ENCODE measurements at places on chromosomes 1 and 21.

GRCh38 chr1:70455291-70455690 lies 44.2 kb downstream of the CTH start:
- DNase-seq: no peak

GRCh38 chr1:8477166-8477982 lies 159.5 kb downstream of the SLC45A1 start:
- DNase-seq: no peak

- DNase-seq: no peak
These were observed 61.1 kb upstream of the GNG4 start for GRCh38 chr1:235710687-235711086.

- no peak for DNase-seq
These were observed 98.7 kb upstream of the PDC start for GRCh38 chr1:186559601-186560116.

DNA sequence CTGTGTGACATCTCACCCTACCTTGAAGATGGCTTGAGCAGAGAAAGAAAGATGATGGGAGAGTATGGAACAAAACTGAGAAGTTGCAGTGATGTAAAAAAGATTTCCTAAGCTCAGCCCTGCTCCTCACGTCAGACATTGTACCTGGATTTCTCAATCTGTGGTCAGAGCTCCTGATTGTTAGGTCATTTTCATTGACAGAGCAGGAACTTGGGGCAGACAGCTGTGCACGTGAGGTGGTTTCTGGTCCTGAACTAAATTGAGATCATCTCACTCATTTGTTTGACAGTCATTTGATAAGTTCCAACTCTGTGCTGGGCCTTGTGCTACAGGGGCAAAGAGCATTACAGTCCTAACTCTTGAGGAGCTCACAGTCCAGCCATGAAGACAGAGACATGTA lies 10.2 kb downstream of the TRAF3IP3 start:
- DNase-seq: no peak

- DNase-seq: no peak
These were observed 258.3 kb upstream of the ADAMTS5 start for GRCh38 chr21:27225151-27225550.

GRCh38 chr1:48889082-48889481 lies 112.4 kb upstream of the BEND5 start:
- DNase-seq: no peak

DNA sequence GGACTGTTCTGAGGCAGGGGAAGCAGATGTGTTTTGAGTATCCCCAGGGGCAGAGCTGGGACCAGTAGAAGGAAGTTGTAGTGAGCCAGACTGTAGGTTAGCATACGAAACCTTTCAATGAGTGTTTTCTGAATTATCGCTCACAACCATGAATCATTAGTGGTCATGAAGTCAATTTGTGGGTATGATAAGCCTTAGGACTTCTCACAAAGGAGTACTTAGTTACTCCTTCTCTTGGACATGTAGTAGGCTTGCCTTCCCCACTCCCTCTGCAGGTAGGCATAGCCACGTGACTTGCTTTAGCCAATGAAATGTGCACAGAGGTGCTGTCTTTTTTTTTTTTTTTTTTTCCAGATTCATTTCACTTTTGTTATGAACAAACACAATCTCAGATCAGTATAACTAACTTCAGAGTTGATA lies 23.9 kb upstream of the FAAH start:
- no peak for DNase-seq

DNA sequence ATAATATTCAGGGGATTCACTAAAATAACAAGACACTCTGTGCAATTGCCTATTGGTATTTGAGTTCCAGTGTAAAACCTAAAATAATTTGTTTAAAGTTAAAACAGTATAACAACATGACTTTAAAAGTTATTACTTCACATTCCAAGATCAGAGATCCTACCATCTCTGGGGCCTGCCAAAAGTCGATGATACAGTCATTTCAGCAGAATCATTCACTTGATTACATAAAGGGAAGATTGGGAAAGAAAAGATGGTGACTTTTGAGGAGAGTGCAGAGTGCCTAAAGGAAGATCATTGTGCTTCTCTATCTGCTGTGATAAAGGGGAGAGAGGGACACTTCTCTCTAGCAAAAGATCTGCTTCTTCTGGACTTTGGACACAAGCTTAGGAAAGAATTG lies 784.4 kb upstream of the ADGRL4 start:
- no peak for DNase-seq

DNA sequence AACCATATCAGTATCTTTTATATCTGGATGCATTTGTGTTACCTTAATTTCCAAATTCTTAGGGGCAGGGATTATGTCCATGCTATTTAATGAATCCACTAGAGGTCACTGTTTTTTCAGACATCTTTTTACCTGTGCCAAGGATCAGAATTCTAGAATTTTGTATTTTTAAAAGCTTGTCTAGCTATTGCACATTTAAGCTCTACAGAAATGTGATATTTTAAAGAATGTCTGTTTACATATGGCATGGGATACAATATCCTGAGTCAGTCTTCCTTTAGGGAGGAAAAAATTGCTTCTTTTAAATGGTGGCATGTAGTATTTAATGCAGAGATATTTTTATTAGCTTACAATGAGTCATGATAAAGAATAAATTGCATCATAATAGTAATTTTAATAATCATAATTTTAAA lies 11.3 kb downstream of the RPAP2 start:
- no peak for DNase-seq

DNA sequence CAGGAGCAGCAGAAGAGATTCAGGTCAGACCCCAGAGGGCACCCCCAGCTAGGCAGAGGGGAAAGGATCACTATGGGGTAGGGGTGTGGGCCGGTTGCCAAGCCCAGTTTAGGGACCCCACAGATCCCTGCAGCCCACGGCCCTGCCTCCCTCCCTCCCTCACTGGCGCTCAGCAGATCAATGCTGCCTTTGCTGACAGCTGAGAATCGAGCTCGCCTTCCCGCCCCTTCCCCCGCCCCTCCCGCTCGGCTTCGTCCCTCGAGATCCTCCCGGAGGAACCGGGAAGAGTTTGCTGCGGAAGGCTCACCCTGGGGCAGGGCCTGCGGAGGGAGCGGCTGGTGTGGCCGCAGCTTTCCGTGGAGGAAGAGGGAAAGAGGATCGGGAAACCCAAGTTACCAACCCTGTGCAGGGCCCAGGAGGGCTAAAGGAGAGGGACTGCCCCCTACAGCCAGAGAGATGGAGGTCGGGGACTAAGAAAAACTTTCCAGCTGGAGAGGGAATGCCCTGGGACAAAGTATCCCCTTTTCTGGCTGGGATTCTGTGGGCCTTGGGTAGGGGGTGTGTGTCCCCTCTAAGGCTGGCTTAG lies 1.1 kb upstream of the KCNQ4 start:
- no peak for DNase-seq

DNA sequence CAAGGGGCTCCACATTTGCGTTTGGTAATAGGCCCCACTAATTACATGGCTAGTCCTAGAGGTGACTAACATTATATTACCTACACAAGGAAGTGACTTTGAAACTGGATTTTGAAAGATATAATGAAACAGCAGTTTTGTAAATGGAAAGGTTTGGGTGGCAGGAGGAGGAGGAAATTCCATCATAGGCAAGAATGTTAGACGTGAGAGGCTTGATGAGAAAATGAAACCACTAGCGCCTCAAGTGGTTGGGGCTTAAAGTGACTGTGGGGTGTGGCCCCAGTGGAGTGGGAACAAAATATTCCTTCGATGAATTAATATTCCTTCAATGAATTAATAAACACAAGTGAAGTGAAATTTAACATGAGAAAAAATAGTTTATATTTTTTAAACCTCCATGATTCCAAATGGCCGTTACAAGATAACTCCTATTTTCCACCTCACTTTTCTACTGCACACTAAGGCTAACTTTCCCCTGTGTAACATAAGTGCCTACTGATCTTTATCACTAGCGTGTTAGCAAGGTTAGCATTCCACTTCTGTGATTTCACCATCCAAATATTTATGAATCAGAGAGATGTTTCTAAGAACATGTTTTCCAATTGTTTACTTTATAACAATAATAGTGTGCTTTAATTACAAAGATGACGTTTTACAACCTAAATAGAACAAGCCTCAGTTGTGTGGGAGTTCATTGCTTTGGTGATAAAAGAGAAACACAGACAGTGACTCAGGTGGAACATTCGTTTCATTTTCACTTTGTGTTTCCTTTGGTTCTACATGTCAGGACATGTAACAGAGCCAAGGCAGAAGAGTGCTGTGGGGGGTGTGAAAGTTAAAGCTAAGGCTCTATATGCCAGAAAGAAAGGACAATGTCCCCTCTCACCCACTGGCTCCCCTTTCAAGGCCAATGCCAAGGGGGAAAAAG lies 12.5 kb upstream of the ATF3 start:
- DNase-seq: no peak

Data from NT2/D1 (cell line).